Stimulated activated CD4-positive, alpha-beta T cell treated with anti-CD3 and anti-CD28 coated beads, Interleukin-12 subunit alpha, Interleukin-12 subunit beta, amount 100 ng/mL, for 4 hours (primary cell): ENCODE measurements at places on chromosomes 1 and 21.
A peak's percentile ranks its signal among the peaks of the same experiment; 100 is the strongest.

DNA sequence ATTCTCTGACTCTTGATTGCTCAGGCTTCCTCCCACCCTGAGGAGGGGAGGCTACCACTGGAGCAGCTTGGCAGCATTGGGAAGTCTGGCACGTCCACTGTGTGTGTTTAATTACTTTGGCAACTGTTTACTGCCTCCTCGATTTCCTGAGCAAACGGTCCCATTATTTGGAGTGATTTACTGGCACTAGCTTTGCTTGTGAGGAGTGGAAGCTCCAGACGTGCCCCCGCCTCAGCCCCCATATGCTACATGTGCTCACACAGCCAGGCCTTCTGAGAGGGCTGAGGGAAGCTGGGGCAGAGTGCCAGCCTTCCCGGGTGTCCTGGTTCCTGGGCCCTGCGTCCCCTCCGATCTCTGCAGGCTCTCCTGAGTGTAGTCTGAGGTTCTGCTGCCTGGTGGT, 306.2 kb downstream of the PTPRU start:
- DNase-seq: no peak

DNA sequence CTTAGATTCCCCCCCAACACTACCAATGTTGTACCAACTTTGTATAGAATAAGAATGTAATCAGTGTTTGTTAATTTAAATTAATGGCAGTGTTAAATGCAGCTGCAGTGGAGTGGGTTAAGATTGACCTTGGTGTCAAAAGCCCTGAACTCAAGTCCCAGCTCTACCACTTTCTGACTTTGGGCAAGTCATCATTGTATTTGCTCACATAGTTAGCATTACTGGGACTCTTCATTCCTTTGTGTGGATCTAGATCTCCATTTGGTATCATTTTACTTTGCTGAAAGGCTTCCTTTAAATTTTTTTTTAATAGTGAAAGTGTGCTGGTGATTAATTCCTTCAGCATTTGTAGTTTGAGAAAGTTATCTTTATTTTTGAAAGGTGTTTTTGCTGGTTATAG, 22.2 kb upstream of the PHGDH start:
- DNase-seq: no peak

DNA sequence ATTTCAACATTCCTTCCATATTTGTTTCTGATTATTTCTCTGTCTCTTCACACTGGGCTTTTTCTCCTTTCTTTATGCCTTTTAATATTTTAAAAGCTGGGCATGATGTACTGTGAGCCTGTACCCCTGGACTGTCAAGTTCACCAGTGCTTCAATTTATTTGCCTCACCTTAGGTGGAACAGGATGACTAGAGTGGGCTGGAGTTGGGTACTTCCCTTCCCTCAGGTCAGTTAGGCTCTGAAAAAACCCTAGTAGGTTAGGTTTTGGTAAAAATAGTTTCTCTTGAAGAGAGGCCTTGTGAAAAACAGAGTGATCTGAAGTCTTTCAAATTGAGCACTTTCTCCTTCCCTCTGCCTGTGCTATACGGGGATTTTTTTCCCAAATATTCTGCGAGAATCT, 163.0 kb upstream of the LYPLAL1 start:
- no peak for DNase-seq

- no peak for DNase-seq
Observed at GRCh38 chr1:183636334-183636682, 725 bp upstream of the ARPC5 start.

- DNase-seq: no peak
Observed at GRCh38 chr1:22137004-22137720, 5.7 kb downstream of the WNT4 start.

DNA sequence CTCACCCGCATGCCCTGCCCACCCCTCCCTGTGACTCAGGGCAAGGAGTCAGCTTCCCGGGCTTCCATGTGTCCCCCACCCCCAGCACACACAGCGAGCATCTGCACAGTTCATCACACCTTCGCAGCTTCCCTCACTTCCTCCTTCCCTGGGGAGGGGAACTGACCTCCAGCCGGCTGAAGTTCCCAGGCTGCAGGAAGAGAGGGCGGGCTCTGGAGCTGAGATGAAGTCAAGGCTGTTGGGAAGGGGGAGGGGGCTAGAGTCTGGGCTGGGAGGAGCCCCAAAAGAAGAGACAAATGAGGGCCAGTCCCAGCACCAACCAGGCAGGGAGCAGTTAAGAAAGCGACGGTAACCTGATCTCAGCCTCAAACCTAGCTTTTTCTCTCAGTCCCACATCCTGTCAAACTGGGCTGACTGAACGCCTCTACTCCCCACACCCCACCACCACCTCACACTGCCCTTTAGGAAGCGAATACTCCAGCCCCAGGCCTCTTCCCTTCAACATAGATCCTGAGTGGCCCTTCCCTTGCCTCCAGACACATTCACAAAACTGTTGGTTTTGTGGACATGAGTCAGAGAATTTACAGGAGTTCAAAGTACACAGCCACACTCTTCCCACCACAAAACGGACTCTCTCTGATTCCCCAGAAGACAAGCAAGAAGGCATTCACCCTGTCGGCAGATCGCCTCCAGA, 1.8 kb downstream of the RHOC start:
- no peak for DNase-seq

GRCh38 chr1:21293537-21294265, 3.4 kb upstream of the ECE1 start:
- peak; percentile 64 for DNase-seq

DNA sequence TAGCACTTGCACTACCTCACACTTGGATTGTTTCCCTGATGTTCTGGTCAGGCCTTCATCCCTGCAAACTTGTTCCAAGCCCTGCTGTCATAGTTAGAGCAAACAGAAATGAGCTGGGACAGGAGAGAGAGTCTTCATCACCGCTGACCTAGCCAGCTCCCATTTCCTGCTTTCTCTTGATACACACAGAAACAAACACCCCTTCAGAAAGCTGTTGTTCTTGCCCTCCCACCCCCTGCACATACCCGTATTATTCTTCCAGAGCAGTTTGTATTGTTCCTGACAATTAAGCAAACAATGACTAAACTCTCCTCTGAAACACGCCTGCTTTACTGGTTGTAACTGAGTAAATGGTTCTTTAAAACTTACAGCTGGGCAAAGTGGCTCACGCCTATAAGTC, 2.9 kb upstream of the SYT2 start:
- no peak for DNase-seq

DNA sequence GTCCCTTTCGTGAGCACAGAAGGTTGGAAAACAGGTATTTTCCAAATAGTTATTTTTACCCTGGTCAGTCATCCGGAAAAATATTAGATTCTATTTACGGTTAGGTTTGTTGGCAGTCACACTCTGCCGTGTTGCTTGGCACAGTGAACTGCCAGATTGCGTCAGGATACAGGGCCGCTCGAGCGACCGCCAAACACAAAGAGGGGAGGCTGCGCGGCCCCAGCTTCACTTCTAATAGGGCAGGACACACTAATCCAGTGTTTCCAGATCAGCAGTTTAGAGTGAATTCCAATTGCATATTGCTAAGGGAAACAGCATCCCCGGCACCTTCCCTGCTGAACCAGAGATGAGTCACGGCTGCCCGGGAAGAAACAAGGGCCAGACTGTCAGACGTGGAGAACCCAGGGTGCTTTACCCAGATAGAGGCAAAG, 22.9 kb downstream of the UMODL1 start:
- no peak for DNase-seq

DNA sequence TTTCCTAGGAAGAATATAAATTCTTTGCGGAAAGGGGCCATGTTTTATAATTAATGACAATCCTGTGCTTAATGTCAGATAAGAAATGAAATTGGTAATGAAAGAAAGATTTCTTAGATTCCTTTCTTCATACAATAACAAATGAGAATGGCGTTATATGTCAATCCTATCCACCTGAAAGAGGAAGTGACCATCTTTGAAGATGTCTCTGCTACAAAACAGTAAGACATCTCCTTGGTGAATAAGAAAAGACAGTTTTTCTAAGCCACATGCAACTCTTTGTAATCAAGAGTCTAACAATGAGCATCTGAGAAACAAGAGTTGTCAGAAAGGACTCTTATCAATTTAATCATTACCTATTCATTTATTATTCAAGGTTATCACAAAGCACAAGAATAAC, 286.0 kb downstream of the VAV3 start:
- DNase-seq: no peak

DNA sequence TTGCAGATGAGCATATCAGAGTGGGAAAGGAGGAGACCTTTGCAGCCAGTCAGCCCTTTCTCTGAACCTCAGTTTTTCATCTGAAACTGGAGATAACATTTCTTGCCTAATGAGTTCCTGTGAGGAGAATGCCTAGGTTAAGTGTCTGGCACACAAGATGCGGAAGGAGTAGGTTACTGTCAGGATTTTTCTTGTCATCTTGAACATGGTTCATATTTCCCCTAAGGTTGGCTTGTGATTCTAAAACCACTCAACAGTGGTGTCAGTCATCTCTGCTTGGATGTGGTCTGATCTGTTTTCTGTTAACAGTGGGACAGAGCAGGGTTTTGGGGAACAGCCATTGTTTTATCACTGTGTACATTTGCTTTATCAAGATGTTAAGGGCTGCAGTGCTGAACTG, 70.6 kb downstream of the TGFB2 start:
- no peak for DNase-seq

- no peak for DNase-seq
Observed at GRCh38 chr1:170692866-170693575, 29.1 kb downstream of the PRRX1 start.
